ENCODE measurements at places on chromosomes 6 and 20.
A peak's percentile ranks its signal among the peaks of the same experiment; 100 is the strongest.

DNA sequence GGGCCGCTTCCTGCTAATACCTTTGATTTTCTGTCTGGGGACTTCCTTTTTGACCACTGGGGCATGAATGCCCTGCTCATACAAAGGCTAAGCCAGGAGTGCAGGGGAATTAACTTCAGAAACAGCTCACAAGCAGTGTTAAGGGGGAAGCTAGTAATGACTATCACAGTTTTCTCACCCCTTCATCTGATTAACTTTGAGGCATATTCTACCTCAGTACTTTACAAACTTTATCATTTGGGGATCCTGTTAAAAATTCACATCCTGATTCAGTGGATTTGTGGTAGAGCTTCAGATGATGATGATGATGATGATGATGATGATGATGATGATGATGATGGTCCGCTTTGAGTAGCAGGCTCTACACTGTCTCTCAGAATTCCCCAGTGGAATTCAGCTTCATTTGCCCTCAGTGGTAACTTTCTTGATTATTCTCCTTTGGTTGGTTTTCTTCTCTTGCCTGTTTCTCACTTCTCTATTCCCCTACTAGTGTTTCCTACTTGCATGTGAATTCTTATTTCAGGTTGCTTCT is 78.4 kb upstream of the TMEM170B start:
- DNase-seq = no peak

DNA sequence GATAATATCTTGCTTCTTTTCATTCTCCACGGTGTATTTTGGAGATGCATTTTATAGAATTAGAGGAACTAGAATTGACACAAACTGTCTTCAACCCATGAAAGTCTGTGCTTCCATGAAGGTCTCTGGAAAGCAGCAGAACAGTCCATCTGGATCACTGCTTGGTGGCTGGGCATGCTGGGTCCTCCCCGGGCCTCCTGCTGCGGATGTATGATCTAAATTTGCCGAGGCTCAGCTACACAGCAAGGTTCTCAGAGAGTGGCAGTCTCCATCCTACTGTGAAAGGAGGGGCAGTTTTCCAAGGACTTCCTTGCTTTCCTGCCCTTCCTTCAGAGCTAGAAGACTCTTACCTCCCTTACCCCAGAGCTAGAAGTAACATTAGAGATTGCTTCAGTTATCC is 15.1 kb downstream of the PKIG start:
- DNase-seq = no peak

GRCh38 chr20:51014797-51015722 is 7.8 kb downstream of the KCNG1 start:
- DNase-seq = peak; percentile 51

GRCh38 chr6:11350294-11350693 is 117.8 kb upstream of the NEDD9 start:
- DNase-seq = peak; percentile 86

DNA sequence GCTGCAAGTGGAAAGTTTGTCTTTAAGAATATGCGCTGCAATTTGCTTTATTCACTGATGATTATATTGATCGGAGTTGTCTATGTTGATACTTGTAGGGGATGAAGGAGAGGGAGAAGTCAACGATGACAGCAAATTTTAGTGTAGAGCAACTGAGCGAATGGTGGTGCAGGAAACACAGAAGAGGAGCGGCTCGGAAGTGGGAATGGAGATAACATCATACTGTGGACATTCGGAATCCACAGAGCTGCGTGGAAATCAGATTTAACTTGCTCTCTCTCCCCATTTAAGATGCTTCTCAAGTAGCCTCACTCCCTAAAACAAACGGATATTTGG is 722 bp upstream of the TMEM14B start:
- DNase-seq = peak; percentile 16

- no peak for DNase-seq
Measured at GRCh38 chr6:21478411-21478810, 115.1 kb upstream of the SOX4 start.

DNA sequence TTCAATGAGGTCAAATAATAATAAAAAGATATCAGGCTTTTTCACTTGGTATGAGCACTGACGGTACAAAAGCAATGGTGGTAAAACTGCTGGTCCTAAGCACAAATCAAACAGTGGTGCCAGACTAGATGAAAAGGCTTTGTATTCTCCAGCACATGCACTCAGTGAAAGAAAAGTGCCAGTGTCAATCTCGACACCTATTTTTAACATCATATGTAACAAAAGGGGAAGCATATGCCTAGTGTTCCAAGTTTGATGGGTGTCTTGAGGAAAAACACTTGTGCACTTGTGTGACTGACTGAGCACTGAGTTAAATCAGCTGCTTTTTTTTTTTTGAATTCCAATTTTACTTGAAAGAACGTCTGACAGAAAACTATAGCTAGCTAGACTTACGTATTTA is 27.3 kb downstream of the MED23 start:
- no peak for DNase-seq

- DNase-seq = no peak
Measured at GRCh38 chr20:62366370-62367135, 559 bp downstream of the LAMA5 start.

DNA sequence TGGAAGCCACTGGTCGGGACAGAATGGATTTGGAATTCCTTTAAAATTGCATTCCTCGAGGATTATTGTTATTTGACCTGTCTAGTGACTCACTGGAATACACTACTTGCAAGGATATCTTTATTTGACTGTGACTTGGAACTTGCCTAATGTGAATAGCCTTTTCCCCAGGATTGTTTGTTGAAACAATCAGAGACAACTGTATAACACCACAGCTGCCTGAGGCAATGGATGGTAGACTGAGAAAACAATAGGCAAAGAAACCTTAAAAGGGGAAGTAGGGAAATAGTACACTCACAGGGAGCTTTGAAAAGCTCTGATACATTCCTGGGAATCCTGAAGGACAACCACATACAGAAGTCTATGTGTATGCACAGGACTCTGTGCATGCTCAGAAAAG is 465.3 kb downstream of the BMP2 start:
- no peak for DNase-seq

DNA sequence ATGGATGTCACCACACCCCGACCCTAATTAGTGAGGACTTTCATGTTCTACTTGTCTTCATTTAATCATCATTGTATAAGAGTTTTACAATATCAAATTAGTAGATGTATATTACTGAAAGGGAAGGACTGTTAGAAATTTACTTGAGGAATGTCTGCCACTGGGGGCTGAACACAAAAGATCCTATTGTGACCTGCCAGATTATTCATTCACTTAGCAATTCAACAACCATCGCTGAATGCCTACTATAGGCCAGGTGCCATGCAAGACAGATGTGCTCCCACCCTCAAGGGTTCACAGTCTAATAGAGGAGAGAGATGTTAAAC is 8.0 kb upstream of the RBCK1 start:
- DNase-seq = no peak

DNA sequence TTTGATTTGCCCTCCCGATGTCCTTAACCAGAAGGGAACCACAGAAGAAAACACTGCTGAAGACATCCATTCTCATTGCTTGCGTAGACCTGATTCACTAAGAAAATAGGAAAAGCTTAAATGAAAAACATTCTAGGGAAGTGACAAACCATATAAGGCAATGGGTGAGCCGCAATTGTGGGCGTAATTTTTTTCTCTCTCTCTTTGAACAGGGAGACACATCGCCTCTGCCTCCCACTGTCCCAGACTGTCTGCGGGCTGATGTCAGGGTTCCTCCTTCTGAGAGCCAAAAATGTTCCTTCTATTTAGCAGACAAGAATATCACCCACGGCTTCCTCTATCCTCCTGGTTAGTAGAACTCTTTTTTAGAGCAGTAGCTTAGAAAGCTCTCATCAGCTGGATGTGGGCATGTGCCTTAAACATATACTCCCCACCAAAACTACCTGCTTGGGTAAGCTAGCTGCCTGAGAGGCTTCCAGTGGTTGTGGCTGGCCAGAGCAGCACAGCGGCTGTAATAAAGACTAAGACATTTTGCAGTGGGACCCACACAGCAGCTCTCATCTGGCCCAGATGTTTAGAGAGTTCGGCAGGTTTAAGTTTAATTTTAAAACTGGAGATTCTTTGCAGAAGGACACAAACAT is 22.7 kb upstream of the CTAGE9 start:
- DNase-seq = no peak
